ENCODE measurements at places on chromosomes 16 and 17. TPM values are rescaled to one million over a fixed set of nuclear protein-coding genes. Genes with fewer than 3 reads are reported as not detected.

The CAPNS2 gene
- 42.5 TPM for total RNA-seq

The CCDC78 gene
- 5.3 TPM for total RNA-seq

The ACE gene
- 7.5 TPM for total RNA-seq

The CD300LG gene
- total RNA-seq, result 1.4 TPM

The IL21R gene
- 0.60 TPM for total RNA-seq

The TP53TG3C gene
- not detected for total RNA-seq

The CRYM gene
- 11.5 TPM for total RNA-seq

The MYO15A gene
- 1.8 TPM for total RNA-seq

The DPEP3 gene
- not detected for total RNA-seq

The USP43 gene
- total RNA-seq, result 7.6 TPM

The PTX4 gene
- total RNA-seq, result 0.34 TPM

The KRT23 gene
- total RNA-seq, result 3.9 TPM

The CETP gene
- total RNA-seq, result 0.42 TPM

The BBS2 gene
- 62.6 TPM for total RNA-seq

The KRTAP9-6 gene
- total RNA-seq, result not detected

The TOP2A gene
- total RNA-seq, result 2.9 TPM

The CACNG1 gene
- not detected for total RNA-seq
